ENCODE measurements at places on chromosomes 6 and 20. TPM values are rescaled to one million over a fixed set of nuclear protein-coding genes. Genes with fewer than 3 reads are reported as not detected.
A peak's percentile ranks its signal among the peaks of the same experiment; 100 is the strongest.

The DOK5 gene
- total RNA-seq: not detected

The KCNG1 gene
- 6.2 TPM for total RNA-seq

DNA sequence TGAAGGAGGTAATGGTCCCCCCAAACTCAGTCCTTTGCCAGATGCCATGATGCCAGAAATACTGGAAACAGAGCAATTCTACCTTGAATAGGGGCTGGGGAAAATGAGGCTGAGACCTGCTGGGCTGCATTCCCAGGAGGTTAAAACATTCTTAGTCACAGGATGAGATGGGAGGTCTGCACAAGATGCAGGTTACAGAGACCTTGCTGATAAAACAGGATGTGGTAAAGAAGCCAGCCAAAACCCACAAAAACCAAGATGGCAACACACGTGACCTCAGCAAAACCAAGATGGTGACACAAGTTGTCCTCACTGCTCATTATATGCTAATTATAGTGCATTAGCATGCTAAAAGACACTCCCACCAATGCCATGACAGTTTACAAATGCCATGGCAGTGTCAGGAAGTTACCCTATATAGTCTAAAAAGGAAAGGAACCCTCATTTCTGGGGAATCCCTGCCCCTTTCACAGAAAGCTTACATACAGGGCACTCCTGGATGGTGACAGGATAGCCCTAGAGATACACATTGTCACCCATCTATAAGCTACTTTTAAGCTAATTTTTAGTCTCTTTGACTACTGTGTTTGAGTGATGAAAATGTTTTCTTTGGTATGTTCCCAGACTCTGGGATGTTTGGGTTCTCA, 979.7 kb downstream of the TBC1D32 start:
- no peak for DNase-seq

DNA sequence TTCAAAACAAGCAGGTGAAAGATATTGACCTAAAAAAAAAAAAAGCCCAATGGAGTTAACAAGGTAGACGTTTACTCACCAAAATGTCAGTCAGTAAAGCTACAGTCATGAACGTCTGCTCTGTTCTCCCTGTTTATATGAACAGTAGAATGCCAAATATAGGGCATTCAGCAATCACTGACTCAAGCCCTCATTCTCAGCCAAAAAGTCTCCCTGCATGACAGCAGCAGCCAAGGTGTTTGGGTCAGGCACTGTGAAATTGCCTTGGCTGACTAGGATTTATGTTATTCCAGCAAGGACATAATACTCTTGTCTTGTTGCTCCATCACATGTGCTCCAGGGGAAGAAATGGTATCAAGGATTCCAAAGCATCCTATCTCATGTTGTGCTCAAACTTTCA, 194.7 kb upstream of the RSPO3 start:
- DNase-seq: no peak

DNA sequence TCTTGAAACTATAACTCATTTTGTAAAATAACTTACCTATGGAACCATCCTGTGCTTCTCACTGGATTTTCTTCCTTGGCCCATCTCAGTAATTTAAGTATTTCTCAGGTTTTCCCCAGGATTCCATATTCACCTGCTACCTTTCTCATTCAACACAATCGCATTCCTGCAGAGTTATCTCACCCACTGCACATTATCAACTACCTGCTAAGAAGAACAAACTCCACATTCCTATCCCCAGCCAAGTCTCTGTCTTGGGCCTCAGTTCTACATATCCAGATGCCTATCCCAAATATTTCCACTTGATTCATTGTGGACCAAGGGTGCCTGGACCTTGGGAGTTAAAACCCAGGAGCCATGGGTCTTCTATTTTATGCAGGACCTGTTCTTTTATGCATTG, 60.2 kb upstream of the KCNQ5 start:
- no peak for DNase-seq

DNA sequence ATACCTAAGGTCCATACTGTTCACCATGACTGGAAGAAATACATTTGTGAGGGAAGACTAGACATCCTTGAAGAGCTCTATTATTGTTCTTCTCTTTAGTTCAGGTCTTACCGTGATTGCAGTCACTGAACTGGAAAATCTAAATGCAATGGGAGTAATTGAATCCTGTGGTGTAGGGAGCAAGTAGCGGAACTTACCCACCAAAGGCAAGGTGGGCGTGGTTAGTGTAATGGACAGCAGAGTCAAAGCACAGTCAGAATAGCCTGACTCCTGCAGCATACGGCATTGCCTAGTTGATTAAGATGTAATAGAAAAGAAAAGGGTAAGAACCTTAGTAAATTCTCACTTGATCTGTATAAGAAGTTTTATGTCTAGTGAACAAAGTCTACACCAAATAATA, 679.7 kb upstream of the EPHA7 start:
- no peak for DNase-seq

- no peak for DNase-seq
Observed at GRCh38 chr20:40255365-40255764, 433.7 kb downstream of the MAFB start.

- DNase-seq: peak; percentile 14
Observed at GRCh38 chr6:116352515-116353471, 18.0 kb upstream of the DSE start.

GRCh38 chr6:14353281-14353680, 235.7 kb downstream of the CD83 start:
- DNase-seq: no peak

- peak; percentile 34 for DNase-seq
Observed at GRCh38 chr20:2801286-2801728, 880 bp upstream of the CPXM1 start.

GRCh38 chr6:108159981-108160380, 5.8 kb upstream of the NR2E1 start:
- DNase-seq: no peak

- no peak for DNase-seq
Observed at GRCh38 chr6:30378290-30378937, 33.5 kb downstream of the RPP21 start.

- no peak for DNase-seq
Observed at GRCh38 chr6:16483315-16483875, 245.0 kb downstream of the GMPR start.

GRCh38 chr6:114121913-114122662, 151.1 kb upstream of the HDAC2 start:
- no peak for DNase-seq

DNA sequence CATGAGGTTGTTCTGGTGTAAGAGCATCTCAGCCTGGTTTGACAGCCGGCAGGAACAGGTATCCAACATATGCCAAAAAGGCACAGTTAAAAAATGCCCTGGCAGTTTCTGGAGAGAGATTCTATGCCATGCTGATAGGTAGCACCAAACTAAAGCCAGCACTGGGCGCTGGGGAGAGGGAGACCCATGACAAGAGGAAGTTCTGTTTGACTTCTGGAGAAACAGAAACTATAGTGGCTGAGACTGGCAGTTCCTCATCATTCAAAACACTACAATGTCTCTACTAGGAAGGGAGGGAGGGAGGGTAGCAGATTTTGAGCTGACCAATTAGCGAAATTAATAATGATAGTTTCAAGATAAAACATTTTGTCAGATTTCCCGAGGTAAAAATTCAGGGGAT, 174.1 kb downstream of the ADAT2 start:
- no peak for DNase-seq

The SLC22A3 gene
- total RNA-seq: not detected

The FLOT1 gene
- 82.4 TPM for total RNA-seq

GRCh38 chr6:169832247-169832948, 81.0 kb downstream of the ERMARD start:
- peak; percentile 71 for DNase-seq

The ADTRP gene
- not detected for total RNA-seq

GRCh38 chr20:23889775-23890187, 10.2 kb upstream of the CST5 start:
- DNase-seq: peak; percentile 54

DNA sequence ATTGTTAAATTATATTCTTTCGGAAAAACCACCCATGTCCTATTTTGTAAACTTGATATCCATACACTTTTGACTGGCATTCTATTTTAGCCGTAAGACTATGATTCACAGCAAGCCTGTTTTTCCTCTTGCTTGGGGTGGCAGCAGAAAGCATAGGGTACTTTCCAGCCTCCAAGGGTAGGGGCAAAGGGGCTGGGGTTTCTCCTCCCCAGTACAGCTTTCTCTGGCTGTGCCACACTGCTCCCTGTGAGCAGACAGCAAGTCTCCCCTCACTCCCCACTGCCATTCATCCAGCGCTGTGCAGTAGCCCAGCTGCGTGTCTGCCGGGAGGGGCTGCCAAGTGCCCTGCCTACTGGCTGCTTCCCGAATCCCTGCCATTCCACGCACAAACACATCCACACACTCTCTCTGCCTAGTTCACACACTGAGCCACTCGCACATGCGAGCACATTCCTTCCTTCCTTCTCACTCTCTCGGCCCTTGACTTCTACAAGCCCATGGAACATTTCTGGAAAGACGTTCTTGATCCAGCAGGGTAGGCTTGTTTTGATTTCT, 2.1 kb upstream of the ESR1 start:
- no peak for DNase-seq

The TXLNB gene
- total RNA-seq: not detected

GRCh38 chr6:7813704-7814103, 87.8 kb downstream of the BMP6 start:
- no peak for DNase-seq

The LATS1 gene
- total RNA-seq: 12.7 TPM

The DNAAF9 gene
- total RNA-seq: 10.1 TPM

DNA sequence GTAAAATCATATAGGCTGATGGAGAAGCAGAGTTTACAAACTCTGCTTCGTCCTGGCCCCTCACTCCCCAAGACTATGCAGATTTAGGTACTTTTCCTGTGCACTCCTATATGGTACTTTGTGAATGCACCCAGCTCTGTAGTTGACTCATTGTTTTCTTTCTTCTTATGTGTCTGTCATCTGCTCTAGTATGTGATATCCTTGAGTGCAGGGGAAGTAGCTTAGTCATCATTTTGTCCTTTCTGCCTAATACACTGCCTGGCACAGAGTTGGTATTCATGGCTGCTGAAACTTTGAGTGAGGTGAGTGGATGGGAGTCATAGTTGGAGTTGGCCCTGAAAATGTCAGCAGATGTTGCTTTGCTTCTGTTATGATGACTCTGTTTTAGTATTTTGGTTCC, 222.6 kb downstream of the RNF144B start:
- DNase-seq: no peak

GRCh38 chr20:32872266-32872665, 13.5 kb downstream of the EFCAB8 start:
- no peak for DNase-seq

The RAD21L1 gene
- total RNA-seq: not detected

GRCh38 chr6:21173031-21173430, 420.5 kb upstream of the SOX4 start:
- DNase-seq: no peak

The CLIC1 gene
- total RNA-seq: 92.9 TPM

DNA sequence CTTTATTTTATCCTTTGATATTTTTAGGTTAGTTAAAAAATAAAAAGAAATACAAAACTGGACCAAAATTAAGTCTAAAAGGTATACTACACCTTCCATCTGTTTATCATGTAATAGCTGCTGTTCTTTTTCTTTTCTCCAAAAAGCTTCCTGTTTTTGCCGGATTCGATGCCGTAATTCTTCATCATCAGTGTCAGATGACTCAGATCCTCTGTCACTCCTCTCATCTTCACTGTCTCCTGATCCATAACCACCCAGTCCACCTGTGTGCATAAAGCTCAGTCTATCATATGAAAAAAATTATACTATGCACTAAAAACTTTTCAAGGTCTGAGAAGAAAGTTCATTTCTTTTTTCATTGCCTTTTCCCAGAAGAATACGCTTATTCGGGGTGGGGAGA, 8.5 kb upstream of the COQ3 start:
- no peak for DNase-seq

- no peak for DNase-seq
Observed at GRCh38 chr6:143405373-143406154, 44.9 kb downstream of the ADAT2 start.

DNA sequence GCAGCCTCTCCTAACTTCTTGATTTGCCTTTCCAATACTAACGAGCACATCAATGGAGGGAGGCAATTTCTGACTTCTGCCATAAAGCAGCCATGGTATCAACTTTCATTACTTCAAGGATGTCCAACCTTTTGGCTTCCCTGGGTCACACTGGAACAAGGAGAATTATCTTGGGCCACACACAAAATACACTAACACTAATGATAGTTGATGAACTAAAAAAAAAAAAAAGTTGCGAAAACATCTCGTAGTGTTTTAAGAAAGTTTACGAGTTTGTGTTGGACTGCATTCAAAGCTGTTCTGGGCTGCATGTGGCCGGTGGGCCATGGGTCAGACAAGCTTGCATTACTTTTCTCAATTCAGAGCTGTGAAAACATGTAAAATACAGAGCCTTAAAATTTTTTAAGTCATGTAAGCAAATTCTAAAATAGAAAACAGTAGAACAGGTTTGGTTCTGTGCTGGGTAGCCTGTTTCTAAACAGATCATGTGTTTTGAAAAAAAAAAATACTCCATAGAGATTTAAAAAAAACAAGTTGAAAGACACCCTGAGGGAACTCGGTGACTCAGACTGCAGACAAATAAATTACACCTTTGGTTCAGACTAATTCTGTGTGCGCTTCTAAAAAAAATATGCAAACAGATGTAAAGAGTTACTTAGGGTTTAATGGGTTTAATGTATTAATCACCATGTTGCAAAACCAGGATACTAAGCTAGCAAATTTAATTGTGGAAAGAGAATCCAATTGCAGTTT, 43.6 kb upstream of the SLC22A23 start:
- DNase-seq: no peak

DNA sequence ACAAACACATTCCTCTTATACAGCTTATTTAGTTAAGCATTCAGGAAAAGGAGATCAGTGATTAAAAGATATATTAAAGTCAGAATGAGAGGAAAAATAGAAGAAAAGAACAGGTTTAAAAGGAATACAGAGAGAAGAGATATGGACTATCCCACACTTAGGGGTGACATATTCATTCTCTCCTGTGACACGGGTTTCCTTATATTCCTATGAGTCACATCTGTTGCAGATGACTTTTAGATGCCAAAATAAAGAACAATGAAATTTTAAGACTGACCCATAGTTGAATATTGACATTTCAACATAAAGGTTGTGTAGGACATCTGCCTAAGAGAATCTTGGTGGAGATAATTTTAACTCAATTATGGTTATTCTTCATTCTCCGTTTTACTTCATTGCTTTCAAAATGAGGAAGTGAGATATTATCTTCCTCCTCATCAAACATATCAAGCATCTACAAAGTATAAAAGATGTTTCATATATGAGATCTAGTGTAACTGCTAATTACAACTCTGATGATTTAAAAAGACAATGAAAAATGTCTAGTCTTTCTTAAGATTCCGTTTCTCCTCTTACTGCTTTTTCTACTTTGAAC, 1336.7 kb upstream of the CITED2 start:
- DNase-seq: no peak
